ENCODE measurements at places on chromosomes 1 and 21.

GRCh38 chr1:93595266-93595665 lies 86.4 kb downstream of the BCAR3 start:
- peak; percentile 78 for DNase-seq

DNA sequence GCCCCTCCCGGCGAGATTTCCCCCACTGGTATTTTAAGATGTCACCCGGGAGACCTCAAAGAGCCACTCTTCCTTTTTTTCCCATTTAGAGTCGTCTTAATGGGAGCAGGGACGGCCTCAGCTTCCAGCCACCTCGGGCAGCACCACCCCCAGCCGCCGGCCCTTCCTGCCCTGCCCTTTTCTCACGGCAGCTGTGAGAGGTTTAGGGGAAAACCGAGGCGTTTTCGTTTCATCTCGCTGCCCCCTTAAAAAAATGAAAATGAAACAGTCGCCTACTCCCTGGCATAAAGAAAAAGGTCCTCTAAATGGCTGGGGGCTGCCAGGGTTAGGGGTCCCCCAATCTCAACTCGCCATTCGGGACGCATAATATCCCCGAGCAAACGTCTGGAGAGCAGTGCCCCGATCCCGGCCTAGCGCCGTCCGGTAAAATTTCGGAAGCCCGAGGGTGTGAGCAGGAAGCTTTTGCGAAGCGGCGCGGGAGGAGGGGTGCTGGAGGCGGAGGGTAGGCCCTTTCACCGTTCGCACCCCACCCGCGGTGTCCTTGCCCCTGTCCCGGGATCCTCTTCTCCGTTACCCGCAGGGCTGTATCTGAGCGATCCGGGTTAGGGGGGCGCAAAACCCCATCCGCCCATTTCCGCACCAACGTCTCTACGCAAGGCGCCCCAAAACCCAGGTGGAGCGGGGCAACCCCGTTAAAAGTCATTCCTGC lies 1.2 kb downstream of the RUNX3 start:
- no peak for DNase-seq

DNA sequence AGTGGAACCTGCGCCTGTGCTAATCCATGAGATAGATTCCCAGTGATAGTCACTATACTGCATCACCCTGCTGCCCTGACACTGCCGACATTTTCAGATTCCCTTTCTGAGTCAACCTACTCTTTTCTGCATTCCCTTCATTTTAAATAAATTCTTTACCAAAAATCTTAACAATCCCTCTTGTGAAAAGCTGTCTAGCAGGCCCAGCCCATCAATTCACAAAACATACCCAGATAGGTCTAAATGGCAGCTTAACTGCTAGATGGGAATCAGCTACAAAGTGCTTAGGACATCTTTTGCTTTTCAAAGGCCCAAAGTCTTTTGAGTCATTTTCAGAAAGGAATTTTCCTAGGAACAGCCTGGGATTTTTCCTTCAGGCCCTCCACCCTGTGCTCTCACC lies 180.1 kb upstream of the PTBP2 start:
- no peak for DNase-seq

DNA sequence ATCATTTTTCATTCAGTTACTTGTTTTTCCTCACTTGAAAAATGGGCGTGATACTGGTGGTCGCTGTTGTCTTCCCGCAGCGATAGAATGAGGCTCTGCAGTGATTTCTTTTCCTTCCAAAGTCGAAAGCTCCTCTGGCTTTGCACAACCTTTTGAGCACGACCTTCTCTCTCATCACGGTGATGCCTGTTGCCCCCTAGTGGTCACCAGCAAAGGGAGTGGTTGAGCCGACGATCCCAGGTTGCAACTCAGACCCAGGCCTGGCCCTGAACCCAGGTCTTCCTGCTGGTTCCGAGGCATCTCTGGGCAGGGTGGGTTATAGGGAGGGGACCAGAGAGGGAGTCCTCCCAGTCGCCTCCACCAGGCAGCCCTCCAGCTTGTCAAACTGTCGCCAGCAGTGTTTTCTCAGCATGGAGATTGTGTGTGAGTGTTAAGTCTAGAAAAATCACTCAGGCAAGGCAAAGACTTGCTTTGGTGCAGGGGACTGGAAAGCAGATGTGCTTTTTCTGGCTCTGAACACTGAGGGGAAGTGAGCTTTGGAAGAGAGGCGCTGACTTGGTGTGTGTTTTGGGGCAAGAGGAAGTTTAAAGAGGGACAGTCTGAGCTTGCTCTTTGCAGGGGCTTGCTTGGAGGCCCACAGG lies 285.3 kb downstream of the CAMTA1 start:
- DNase-seq: peak; percentile 50

GRCh38 chr1:14113271-14113670 lies 413.3 kb downstream of the PRDM2 start:
- DNase-seq: no peak

GRCh38 chr1:224378855-224379631 lies 22.4 kb downstream of the CNIH4 start:
- no peak for DNase-seq

DNA sequence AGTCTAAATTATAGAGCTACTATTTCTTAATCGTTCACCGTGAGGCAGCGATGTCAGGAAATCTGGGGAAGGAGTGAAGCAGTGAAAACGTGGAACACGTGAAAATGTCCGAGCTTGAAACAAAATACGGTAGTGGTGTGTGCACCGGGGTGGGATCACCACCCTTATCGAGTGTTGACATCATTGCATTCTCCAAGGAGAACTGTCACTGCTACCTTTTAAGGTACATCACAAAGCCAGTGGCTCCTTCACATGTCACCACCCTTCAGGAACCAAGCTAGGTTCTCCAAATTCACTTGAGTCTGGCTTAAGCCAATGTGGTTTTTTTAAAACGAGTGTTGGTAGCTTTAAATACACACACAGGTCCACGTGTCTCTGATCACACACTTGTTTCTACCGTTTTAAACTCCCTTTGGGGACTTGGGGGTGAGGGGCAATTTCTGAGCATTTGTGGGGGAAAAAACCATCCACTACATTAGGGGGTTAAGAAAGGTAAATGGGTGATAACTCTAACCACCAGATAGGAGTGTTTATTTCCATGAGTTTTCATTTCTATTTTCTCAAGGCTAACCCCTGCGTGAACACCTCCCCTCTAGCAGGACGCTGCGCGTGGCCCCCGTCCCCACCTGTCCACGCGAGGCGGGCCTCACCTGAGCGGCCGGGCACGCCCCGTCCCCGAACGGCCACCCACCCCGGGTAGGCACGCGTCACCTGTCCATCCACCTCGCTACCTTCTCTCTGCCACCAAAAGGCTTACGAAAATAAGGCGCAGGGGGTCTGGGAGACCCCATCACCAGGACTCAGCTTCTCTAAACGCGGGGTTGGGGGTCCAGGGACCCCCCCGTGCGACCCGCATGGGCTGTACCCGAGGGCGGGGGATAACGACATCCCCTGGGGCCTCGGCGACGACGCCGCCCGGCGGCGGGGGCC lies 978 bp downstream of the PRDM15 start:
- DNase-seq: peak; percentile 50

GRCh38 chr1:215111916-215112315 lies 29.4 kb downstream of the KCNK2 start:
- no peak for DNase-seq

DNA sequence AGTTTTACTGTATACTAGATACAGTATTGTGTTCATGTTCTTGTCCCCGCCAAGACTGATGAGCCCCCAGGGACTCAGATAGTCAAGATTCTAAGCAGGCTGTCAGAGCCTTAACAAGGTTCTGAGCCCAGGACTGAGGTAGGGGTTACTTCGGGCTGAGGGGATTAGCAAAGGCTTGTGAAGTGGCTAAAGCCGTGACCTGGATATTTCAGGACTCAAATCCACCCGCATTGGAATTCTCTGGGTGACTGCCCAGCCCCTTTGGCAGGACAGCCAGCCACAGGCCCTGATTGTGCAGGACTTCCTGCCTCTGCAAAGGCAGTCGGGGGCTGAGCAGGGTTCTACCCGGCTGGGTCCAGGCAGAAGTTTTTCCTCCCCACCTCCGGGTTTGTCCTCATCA lies at the start of gene PLA2G5:
Gene PLA2G5, plus strand, starts transcription at position 321 of the 400 bp plus-strand sequence. CDS start 14,637 bp downstream, outside the sequence.
- no peak for DNase-seq

- no peak for DNase-seq
These were observed 1266.9 kb upstream of the ADGRL2 start for GRCh38 chr1:80533775-80534334.

- DNase-seq: no peak
These were observed 3.3 kb upstream of the CCDC28B start for GRCh38 chr1:32197074-32197473.

DNA sequence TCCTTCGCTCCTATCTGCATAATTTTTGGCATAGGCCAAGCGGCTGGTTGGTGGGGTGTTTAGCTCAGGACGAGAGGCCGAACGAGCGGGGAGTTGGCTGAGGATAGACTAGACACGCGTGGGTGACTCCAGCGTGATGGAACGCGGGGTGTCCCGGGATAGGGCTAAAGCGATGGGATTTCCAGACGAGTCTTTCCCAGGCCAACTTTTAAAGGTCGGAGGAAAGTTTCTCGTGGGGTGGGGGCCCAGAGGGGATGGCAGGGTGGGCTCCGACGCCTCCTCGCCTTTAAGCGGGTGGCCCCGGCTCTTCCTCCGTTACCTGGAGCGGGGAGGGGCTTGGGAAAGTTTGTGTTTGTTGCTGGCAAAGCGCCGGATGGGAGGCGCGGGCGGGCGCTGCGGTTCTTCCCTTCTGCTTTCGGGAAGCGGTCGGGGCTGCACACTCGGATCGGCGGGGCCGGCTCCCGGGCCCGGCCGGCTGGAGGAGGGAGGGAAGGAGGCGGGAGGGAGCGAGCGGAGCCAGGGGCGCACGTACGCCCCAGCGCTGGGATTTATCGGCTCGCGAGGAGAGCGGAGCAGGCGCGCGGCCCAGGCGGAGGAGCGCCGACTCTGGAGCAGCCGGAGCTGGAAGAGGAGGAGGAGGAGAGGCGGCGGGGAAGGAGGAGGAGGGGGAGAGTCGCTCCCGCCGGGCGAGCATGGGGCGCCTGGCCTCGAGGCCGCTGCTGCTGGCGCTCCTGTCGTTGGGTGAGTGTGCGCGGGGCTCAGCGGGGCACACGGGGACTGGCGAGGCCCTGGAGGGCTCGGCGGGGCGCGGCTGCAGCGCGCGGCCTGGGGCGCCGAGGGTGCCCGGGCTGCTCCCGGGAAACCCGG lies at the start of gene PTGFRN:
Gene PTGFRN, plus strand, starts transcription at position 405 of the 867 bp plus-strand sequence. Its CDS starts 288 bp downstream, at position 693.
- no peak for DNase-seq

DNA sequence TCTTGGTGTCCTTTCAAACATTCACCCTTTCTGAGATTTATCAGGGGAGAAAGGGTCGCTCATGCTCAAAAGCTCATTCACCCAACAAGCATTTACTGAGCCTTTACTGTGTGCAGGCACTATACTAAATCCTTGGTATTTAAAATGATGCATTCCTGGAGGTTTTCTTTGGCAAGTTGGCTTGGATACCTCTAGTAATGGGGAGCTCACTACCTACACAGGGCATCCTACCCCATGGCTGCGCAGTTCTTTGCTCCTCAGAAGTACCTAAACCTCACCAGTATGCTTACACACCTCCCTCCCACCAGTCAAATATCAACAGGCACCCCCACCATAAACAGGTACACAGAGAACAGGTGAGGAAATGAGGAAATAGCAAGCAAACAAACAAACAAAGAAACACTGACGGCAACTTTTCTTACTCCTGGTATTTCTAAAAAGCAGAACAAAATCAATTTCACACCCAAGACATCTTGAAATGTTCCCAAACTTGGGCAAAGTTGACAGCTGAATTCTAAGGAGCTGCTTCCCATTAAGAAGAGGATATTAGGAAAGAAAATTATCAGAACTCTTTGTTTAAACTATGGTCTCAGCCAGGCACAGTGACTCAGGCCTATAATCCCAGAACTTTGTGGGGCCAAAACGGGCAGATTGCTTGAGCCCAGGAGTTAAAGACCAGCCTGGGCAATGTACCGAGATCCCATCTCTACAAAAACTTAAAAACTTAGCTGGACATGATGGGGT lies 104.8 kb downstream of the PSMG1 start:
- DNase-seq: no peak

- DNase-seq: no peak
These were observed 74.1 kb downstream of the PRDM2 start for GRCh38 chr1:13774121-13774520.

All from HFFc6 (cell line).